ENCODE measurements at places on chromosomes 12 and 14. TPM values are rescaled to one million over a fixed set of nuclear protein-coding genes. Genes with fewer than 3 reads are reported as not detected.

- H3K4me3 ChIP-seq, result no peak overlapping the region
- H3K27ac ChIP-seq, result no peak overlapping the region
- H3K4me1 ChIP-seq, result peaks cover 5% of the 10 kb centered on the region
- H3K36me3 ChIP-seq, result no peaks in the 10 kb centered on the region
- no peak for DNase-seq
- H3K27me3 ChIP-seq, result peaks cover 1% of the 10 kb centered on the region
These were observed 45.4 kb upstream of the CCND2 start for GRCh38 chr12:4228122-4228580.

DNA sequence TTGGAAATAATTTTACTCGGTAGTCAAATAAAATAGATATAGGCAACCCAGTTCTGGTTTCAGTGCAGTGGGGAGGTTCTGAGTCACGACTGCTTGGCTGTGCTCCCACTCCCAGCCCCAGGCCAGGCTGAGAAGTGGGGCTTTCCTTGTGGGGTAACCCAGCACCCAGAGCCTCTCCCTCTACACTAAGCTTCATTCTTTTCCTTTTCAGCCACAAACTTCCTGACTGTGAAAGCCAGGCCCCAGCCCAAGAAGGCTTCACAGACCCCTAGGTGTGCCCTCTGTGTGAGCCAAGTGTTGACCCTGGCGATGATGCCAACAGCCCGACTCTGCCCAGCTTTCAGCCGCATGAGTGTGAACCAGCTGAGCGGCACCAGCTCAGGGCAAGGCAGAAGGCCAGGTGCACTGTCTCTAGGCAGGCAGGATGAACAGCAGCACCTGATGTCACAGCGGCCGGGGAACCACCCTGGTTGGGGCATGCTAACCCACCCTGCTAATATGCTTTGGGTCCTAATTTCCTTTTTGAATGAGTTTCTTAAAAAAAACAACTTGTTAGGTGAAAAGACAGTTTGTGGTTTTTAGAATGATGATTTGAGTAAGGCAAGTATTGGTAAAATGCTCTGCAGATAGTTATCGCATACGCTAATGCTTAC lies 42.2 kb upstream of the ATP23 start:
- peak overlapping the region; percentile 94 for H3K27ac ChIP-seq
- H3K4me3 ChIP-seq, result peak overlapping the region; percentile 66
- peak; percentile 91 for DNase-seq
- no peaks in the 10 kb centered on the region for H3K27me3 ChIP-seq
- peaks cover 54% of the 10 kb centered on the region for H3K4me1 ChIP-seq

- no peak overlapping the region for H3K4me3 ChIP-seq
- no peaks in the 10 kb centered on the region for H3K36me3 ChIP-seq
- no peak for DNase-seq
- H3K27me3 ChIP-seq, result no peaks in the 10 kb centered on the region
- no peaks in the 10 kb centered on the region for H3K4me1 ChIP-seq
These were observed 61.4 kb upstream of the MANSC4 start for GRCh38 chr12:27841392-27841882.

- no peaks in the 10 kb centered on the region for H3K36me3 ChIP-seq
- no peak overlapping the region for H3K4me3 ChIP-seq
- peaks cover 6% of the 10 kb centered on the region for H3K27me3 ChIP-seq
- DNase-seq, result no peak
- H3K27ac ChIP-seq, result no peak overlapping the region
- H3K4me1 ChIP-seq, result no peaks in the 10 kb centered on the region
These were observed 138.0 kb downstream of the C12orf75 start for GRCh38 chr12:105468464-105468863.

The ATF7IP gene
- 94.1 TPM for total RNA-seq

- H3K27ac ChIP-seq, result no peak overlapping the region
- H3K4me3 ChIP-seq, result no peak overlapping the region
- no peak for DNase-seq
- H3K4me1 ChIP-seq, result peaks cover 17% of the 10 kb centered on the region
- H3K27me3 ChIP-seq, result no peaks in the 10 kb centered on the region
- H3K36me3 ChIP-seq, result peaks cover 5% of the 10 kb centered on the region
These were observed 38.5 kb downstream of the PPP2R5E start for GRCh38 chr14:63504648-63505047.

- no peaks in the 10 kb centered on the region for H3K27me3 ChIP-seq
- H3K27ac ChIP-seq, result no peak overlapping the region
- DNase-seq, result no peak
- H3K4me3 ChIP-seq, result peak overlapping the region; percentile 86
- H3K4me1 ChIP-seq, result peaks cover 50% of the 10 kb centered on the region
These were observed 976 bp downstream of the PEX5 start for GRCh38 chr12:7190268-7191055.

DNA sequence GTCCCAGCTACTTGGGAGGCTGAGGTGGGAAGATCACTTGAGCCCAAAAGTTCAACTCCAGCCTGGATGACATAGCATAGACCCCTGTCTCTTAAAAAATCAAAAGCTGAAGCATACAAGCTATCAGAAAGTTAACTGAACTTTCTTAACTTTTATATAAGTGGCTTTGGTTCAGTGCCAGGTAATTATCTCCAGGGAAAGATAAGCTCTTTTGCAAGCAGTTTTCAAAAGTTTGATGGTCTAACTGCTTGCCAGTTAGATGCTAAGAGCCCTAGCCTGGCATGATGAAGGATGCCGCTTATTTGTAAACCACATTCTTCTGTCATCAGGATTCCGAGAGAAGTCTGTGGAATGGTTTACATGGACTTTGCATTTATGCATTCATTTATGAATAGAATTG lies 409.1 kb downstream of the AEBP2 start:
- no peak overlapping the region for H3K27ac ChIP-seq
- peaks cover 43% of the 10 kb centered on the region for H3K4me1 ChIP-seq
- H3K27me3 ChIP-seq, result no peaks in the 10 kb centered on the region
- H3K36me3 ChIP-seq, result no peaks in the 10 kb centered on the region
- DNase-seq, result no peak

DNA sequence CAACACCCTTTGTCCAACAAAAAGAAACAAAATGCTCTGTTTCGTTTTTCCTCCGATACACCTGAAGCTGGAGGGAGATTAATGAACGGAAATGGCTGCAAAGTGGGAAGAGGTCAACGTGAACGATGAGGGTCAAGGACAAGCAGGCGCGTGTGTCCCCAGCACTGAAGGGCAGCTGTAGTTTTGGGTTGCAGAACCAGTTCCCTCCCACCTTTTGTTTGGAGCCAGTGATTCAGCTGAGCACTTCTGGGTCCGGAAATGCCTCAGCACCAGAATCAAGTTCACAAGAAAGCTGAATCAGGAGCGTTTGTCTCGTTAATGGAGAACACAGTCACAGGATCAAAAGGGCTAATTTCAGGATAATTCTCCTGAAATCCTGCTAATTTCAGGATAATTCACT lies 51.1 kb upstream of the PWP1 start:
- no peaks in the 10 kb centered on the region for H3K4me1 ChIP-seq
- H3K27me3 ChIP-seq, result no peaks in the 10 kb centered on the region
- peaks cover 2% of the 10 kb centered on the region for H3K36me3 ChIP-seq
- no peak overlapping the region for H3K4me3 ChIP-seq
- no peak overlapping the region for H3K27ac ChIP-seq

DNA sequence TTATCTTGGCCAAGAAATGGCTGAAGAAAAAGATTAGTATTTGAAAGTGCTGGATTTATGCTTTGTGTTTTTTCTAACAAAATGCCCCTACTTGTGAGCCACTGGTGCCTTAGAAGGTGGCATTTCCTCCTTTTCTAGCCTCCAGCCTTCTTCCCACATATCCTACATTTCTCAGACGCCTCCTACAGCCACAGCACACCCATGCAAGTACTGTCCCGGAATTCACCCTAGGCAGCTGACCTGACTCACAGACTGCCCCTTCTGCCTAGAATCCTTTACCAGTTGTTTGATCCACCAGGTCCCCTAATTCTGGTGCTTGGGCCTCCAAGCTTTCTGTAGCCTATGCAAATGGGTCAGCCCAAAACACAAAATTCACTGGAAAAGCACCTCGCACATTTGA lies 166.0 kb downstream of the FOXN3 start:
- H3K27me3 ChIP-seq, result no peaks in the 10 kb centered on the region
- H3K4me1 ChIP-seq, result peaks cover 24% of the 10 kb centered on the region
- no peak for DNase-seq
- no peak overlapping the region for H3K4me3 ChIP-seq

GRCh38 chr12:131753005-131753404 lies 42.1 kb downstream of the SFSWAP start:
- no peak overlapping the region for H3K27ac ChIP-seq
- DNase-seq, result no peak
- peaks cover 50% of the 10 kb centered on the region for H3K36me3 ChIP-seq
- no peak overlapping the region for H3K4me3 ChIP-seq
- no peaks in the 10 kb centered on the region for H3K4me1 ChIP-seq

DNA sequence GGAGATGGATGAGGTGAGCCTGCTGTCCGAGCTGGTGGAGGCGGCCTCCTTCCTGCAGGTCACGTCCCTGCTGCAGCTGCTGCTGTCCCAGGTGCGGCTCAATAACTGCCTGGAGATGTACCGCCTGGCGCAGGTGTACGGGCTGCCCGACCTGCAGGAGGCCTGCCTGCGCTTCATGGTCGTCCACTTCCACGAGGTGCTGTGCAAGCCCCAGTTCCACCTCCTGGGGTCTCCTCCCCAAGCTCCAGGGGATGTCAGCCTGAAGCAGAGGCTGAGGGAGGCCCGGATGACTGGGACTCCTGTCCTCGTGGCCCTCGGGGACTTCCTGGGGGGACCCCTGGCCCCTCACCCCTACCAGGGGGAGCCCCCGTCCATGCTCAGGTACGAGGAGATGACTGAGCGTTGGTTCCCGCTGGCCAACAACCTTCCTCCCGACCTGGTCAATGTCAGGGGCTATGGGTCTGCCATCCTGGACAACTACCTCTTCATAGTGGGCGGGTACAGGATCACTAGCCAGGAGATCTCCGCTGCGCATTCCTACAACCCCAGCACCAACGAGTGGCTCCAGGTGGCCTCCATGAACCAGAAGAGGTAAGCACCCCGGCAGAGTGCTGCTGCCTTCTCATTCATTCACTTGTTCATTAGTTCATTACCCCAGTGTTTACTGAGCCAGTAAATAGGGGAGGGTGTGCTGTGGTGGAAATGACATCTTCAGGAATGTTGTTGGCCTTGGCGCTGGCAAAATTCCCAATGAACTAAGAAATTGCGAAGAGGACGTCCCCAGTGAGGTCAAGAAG lies 774 bp upstream of the MANSC4 start:
- H3K4me3 ChIP-seq, result peak overlapping the region; percentile 78
- H3K27me3 ChIP-seq, result no peaks in the 10 kb centered on the region
- DNase-seq, result peak; percentile 49
- peaks cover 34% of the 10 kb centered on the region for H3K4me1 ChIP-seq
- H3K36me3 ChIP-seq, result peaks cover 17% of the 10 kb centered on the region

DNA sequence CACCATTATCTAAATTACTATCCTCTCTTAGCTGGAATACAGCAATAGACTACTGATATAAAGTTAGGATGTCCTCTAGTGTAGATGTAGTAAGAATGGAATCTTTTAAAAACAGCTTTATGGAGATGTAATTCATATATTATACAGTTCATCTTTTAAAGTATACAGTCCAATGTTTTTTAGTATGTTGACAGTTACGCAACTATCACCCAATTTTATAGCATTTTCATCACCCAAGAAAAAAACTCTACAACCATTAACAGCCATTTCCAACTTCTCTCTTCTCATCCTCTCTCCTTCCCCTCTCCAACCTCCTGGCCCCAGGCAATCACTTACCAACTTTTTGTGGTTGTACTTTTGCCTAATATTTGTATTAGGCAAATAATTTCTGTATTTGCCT lies 22.6 kb downstream of the EPYC start:
- DNase-seq, result no peak
- H3K27ac ChIP-seq, result no peak overlapping the region
- H3K27me3 ChIP-seq, result peaks cover 4% of the 10 kb centered on the region
- no peaks in the 10 kb centered on the region for H3K36me3 ChIP-seq

Measured in activated CD4-positive, alpha-beta memory T cell treated with anti-CD3 and anti-CD28 coated beads for 36 hours (primary cell).